ENCODE measurements at places on chromosomes 6 and 20.

GRCh38 chr20:38840053-38840893, 34.8 kb downstream of the PPP1R16B start:
- no peak for DNase-seq

DNA sequence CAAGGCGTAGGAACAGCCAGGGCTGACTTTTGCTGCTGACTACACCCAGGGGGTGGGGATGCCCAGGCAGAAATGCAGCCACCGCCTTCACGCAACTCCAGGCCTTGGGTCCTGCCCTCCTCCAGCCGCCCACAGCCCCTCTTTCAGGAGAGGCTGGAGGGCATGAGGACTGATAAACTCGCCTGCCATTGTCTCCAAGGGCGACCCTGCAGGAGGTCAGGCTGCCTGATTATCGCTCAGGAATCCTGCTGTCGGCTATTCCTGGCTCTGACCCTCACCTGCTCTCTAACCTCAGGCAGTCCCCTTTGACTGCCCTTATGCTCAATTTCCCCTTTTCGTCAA, 62.0 kb upstream of the HDDC2 start:
- DNase-seq: no peak

- DNase-seq: no peak
Observed at GRCh38 chr6:105981002-105981887, 104.9 kb upstream of the PRDM1 start.

- DNase-seq: no peak
Observed at GRCh38 chr20:58142843-58143185, 85.6 kb downstream of the ANKRD60 start.

GRCh38 chr20:4059606-4060005, 44.2 kb upstream of the RNF24 start:
- DNase-seq: no peak

DNA sequence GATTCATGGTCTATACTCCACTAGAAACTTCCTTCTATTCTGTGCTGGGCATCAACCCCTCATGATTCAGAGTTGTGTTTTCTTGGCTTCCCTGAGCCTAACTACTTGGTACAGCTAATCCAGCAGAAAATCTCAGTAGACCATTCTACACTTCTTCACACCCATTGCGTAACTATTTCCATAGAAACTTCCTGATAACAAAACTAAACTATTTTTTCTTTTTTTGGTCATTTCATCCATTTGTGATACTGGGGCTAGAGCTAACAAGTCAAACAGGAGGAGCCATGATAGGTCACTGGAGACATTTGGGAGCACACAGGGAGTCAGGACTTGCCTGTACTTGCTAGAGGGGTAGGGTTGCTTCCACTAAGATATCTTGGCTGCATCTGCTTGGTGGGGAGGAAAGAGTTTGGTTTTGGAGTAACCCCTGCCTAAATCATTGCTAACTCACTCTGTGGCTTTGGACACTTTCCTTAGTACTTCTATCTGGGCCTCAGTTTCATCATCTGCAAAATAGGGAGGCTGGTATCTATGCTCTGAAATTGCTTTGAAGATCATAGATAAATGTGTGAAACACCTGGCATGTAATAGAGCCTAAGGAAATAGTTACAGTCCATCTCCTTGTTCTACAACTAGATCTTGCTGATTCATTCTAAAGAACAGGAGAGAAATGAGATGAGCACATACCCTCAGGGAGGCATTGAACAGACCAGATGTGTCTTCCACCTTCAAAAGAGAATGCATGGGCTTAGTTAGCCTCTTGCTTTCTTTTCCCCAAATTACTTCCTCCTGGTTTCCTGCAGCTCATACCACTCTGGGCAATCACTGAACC, 127.9 kb upstream of the ADGRF1 start:
- DNase-seq: no peak

DNA sequence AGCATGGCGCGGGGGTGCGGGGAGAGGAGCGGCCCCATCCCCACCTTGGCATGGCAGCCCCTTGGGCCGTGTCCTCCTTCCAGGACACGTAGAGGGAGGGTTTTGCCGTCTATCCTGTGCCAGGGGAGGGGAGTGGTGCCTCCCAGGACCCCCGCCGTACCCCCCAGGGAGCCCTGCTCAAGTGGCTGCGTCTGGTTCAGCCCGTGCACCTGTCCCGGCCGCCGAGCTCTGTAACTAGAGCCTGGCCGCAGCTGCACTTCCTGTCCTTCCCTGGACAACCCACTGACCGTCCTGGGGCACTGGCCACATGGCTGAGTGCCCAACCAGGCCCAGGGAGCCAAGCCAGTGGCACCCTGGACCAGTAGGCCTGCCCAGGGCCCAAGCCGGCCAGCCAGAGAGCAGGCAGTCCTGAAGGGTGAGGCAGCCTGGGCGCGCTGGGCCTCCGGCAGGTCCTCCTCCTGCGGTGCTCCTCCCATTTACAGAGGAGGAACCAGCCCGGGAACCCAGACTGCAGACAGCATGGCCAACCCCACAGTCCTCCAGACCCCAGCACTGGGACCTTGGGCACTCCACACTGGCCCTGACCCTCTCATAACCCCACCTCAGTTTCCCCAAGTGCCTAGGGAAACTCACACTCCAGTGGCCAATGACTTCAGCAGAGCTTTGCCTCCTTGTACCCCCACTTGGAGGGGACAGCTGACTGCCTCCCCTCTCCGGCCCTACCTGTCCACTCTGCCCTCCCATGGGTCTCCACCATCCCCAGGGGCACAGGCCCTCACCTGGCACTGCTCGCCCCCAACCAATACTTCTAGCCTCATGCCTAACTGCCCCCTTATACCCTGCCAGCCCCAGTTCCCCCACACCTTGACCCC, 8.7 kb downstream of the LAMA5 start:
- no peak for DNase-seq

DNA sequence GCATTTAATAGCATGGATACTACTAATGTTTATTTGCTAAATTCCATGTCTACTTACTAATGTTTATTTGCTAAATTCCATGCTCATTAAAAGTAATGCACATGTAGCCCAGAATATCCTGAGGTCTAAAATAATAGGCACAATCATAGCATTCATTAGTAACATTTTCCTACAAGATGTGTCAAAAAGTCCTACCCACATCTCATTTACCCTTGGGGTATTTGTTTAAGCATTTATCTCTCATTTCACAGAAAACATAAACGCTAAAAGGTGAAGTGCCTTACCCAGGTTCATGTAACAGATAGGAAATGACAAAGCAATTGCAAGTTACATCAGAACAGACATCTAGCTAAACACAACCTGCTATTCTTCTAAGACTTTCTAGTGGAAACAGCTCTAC, 457.1 kb downstream of the HACE1 start:
- no peak for DNase-seq

DNA sequence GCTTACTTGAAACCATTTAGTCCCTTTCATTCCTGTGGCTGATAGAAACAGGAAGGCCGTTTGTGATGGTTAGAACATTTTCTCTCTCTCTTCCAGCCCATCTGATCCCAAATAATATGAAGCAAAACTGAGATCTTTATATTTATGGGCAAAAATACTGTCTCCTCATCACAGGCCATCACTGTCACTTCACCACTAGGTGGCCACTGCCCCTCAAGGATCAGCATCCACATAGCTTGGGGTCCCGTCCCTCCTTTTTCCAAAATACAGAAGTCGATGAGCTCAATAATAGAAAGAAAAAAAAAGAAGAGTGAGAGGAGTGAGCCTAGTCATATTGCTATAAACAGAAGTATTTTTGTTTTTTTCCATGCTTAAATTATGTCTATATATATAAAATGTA, 46.4 kb upstream of the LAMP5 start:
- DNase-seq: no peak

- no peak for DNase-seq
Observed at GRCh38 chr20:30630761-30631160, 626.7 kb upstream of the DEFB115 start.

DNA sequence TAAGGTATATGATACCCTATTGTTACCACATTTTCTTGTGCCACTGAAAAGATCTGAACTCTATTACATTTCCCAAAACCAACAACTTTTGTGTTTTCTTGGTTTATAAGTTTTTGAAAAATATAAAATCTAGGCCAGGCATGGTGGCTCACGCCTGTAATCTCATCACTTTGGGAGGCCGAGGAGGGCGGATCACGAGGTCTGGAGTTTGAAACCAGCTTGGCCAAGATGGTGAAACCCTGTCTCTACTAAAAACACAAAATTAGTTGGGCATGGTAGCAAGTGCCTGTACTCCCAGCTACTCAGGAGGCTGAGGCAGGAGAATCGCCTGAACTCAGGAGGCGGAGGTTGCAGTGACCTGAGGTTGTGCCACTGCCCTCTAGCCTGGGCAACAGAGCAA, 34.3 kb downstream of the SAMHD1 start:
- no peak for DNase-seq

DNA sequence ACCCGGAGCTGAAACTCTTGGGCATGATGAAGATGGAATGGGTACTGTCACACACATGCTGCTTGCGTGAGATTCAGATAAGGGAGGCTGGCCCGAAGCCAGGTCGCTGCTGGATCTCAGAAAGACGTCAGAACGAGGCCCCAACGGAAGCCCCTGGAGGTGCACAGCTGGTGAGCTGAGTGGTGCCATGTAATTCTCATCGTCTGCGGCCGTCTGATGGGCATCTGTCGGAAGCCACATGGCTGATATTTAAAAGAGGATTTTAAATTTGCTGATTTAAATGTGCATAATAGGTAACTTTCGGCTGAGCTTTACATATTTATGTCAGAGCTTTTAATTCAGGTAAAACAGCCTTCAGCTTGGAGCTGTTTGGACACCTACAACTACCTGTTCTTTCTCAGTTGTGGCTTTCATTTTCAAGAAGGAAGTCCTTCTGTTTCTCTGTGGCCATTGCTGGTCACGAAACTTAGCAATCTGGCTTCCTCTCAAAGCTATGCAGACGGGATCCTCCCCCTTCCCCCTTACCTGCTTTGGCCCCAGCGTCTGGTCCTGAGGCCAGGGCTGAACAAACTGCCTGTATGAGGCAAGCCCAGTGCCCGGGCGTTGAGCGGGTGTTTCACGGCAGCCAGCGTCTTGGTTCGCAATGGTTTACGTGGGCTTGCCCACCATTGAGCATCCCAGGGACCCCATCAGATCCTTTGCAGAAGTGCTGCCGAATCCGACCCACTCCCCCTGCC, 9.2 kb downstream of the SLCO4A1 start:
- DNase-seq: peak; percentile 67

DNA sequence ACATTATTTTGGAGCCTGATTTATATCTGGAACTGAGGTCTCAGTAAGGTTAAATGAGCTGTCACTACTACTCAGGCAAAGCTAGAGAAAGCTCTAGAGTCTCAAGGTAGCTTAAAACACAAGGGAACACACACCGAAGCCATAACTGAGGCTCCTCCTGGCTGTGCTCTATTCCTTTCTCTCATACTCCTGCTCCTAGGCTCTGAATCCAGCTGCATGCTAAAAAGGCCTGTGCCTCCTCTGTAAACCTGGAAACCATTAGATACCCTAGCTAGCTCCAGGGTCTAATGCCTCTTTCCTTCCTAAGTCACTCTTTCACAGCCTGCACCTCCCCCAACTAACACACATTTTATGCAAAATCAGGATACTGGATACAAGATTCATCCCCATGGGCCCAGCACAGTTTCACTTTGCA, 17.1 kb downstream of the RIPOR2 start:
- DNase-seq: no peak

- DNase-seq: no peak
Observed at GRCh38 chr6:24489881-24490280, 503 bp upstream of the GPLD1 start.

GRCh38 chr6:38261626-38262025, 378.1 kb downstream of the BTBD9 start:
- no peak for DNase-seq

DNA sequence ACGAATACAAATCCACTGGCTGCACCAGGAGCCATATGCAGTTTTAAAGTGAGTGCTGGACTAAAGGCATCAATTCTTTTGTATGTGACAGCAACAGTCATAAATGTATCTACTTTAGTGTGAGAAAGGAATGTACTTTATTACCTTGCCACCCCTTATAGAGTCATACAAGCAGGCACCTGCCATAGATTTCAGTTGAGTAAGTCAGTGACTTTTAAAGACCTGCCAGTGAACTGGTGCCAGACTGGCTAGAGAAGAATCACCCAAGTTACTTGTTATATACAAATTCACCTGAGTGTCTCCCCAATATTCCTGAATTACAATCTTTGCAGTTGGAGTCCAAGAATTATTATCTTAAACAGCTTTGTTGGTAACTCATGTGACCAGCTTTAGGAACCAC, 547.9 kb downstream of the COL12A1 start:
- DNase-seq: no peak

- DNase-seq: no peak
Observed at GRCh38 chr20:3847429-3847940, 851 bp downstream of the MAVS start.

DNA sequence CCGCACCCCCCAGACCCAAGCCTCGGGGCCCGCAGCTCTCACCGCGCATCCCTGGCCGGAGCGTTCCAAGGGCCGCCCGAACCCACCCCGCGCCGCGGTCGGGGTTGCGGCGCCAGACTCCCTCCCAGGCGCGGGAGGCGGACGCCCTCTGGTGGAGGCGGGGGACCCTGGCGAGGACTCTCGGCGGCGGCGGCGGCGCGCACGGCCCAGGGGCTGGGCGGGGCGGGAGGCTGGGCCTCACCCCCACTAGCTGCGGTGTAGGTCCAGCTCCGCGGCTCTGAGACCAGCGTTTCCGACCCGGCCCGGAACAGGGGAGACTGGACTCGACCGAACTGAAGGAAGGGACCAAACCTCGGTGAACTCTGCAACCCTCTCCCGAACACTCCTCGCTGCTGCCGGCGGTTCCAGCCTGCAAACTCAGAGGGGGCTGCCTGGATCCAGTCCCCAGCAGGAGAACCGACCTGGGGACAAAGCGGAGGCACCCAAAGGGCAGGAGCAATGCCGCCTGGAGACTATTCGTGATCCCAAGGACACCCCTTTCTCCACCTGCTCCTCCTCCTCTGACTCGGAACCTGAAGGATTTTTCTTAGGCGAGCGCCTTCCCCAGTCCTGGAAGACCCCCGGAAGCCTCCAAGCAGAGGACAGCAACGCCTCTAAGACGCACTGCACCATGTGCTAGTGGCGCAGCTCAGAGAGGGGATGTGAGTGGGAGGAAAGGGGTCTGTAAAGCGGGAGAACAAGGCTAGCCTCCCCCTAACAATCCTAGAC, 859 bp upstream of the TOMM6 start:
- DNase-seq: peak; percentile 68

DNA sequence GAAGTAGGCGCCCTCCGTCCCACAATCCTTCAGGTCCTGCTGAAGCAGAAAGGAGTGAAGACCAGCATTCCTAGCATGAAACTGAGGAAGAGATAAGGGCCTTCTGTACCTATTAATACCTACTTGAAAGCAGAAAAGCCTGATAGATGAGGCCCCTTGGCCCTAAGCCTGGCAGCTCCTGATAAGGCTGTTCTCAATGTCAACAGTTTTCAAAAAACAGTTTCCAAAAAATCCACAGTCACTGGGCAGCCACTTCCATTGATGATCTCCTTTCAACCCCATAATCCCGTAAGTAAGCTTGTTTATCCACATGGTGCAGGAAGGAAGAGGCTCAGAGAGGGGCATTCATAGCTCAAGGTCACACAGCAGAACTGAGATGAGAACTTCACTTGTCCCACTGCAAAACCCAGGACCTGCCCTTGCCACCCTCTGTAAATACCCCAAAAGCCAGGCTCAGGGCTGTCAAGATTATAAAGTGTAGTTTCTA, 2.8 kb upstream of the E2F1 start:
- DNase-seq: no peak

- DNase-seq: no peak
Observed at GRCh38 chr6:32462609-32463008, 22.9 kb downstream of the HLA-DRA start.

All from stimulated activated CD8-positive, alpha-beta memory T cell treated with anti-CD3 and anti-CD28 coated beads, Interleukin-4, amount 100 ng/mL, for 1 hour (primary cell).